Activated T-helper 2 cell treated with anti-CD3 and anti-CD28 coated beads, Interferon-gamma antibody, Interleukin-2, Interleukin-4, amounts not matched to agents 10 μg/mL and 5 μg/mL and 100 μg/mL, durations not matched to agents 14 hours and 24 hours and 36 hours (primary cell): ENCODE measurements at places on chromosomes 7 and 10.

DNA sequence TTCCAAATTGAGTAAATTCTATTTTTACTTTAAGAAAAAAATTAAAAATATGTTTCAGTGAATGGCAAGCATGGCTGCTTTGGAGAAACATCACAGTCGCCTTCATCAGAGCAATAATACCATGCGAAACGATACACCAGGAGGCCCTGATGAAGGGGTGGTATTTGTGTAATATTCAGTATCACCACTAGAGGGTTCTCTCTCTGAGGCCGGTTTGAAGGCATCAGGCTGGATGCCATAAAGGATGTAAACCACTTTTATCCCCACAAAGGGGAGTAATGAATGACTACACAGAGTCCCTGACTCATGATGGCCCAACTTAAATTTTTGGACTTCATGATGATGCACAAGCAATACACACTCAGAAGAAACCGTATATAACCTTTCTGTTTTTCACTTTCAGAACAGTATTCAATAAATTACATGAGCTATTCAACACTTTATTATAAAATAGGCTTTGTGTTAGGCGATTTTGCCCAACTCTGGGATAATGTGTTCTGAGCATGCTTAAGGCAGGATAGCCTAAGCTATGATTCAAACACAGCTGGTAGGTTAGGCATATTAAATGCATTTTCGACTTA lies 95.5 kb downstream of the PPP1R17 start:
- no peak for DNase-seq

GRCh38 chr7:132703742-132704141 lies 127.5 kb upstream of the PLXNA4 start:
- DNase-seq, result no peak

- no peak for DNase-seq
Measured at GRCh38 chr10:68578974-68579373, 18.8 kb downstream of the TET1 start.

DNA sequence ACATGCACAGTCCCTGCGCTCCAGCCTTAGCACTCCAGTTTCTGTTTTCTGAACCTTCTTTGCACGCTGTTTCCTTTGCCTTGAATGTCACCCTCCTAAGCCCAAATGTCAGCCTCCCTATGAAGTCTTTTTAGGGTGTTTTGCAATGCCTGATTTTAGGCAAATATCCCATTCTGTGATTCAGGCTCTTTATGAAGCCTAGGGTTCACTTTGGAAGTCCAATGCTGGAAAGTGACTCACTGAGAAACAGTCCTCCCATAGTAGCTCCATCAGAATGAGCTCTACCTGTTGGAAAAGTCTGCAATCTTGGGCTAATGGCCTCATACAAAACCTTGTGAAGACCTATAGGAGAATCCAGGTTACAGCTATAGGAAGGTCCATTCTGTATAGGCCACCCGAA lies 5.3 kb downstream of the LAMB4 start:
- no peak for DNase-seq

DNA sequence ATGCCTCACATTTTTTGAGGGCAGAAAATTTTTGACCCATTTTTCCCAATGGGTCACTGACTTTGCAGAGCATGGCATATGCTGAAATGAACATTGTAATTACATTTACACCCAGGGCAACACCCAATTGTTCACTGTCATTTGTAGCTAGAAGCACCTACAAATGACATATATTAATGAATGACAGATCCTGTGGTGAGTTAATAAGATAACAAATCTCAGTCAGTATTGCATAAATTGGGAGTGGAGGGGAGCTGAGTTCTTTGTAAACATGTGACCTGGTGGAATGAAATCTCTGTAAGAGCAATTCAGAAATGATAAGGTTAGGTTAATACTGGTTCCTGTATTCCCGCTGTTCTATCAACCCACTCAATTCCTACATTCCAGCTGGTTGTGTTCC lies 255.1 kb upstream of the LRRN3 start:
- DNase-seq, result no peak

GRCh38 chr7:3594901-3595300 lies 293.8 kb downstream of the SDK1 start:
- no peak for DNase-seq
